ENCODE measurements at places on chromosomes 11 and 22. TPM values are rescaled to one million over a fixed set of nuclear protein-coding genes. Genes with fewer than 3 reads are reported as not detected.
A peak's percentile ranks its signal among the peaks of the same experiment; 100 is the strongest.

DNA sequence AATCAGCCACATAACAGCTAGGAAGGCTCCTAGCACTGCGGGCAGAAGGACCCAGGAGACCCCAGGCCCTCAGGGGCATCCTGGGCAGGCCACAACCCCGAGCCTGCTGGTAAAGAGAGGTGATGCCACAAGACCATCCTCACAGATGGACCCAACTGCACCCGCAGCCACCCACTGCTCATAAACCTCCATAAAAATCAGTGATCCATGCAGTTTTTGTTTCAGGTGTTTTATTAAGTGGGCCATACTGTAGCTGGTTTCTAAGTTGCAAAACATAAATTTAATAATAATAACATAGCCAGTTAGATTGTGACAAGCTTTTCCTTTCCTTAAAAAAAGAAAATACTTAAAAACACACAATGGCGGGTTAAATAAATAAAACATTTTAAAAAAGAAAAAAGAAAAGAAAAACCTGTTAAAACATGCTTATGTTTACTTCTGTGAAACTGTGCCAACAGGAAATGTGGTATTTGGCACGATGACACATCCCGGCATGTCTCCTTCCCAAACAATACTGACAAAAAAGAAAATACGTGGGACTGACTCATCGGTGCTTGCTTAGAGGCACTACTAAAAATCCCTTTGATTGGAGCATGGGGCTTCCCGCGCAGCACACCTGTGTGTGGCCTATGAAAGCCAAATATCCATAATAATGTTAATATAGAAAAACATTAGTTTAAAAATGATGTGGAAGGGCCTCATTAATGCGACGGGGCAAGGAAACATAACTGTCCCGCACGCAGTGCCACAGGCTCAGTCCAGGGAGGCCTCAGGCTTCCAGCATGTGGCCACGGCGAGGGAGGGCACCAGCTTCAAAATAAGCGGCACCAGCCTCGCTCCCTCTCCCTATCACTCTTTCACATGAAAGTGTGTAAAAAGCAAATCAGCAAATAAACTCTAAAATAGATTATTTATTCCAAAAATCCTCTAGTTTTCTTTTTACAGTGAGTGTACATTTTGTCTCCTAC lies 47.5 kb upstream of the SCUBE2 start:
- DNase-seq: peak; percentile 89

Gene NLRP6
- not detected for total RNA-seq

GRCh38 chr11:61460986-61461385 lies 31.1 kb downstream of the SDHAF2 start:
- no peak for DNase-seq

DNA sequence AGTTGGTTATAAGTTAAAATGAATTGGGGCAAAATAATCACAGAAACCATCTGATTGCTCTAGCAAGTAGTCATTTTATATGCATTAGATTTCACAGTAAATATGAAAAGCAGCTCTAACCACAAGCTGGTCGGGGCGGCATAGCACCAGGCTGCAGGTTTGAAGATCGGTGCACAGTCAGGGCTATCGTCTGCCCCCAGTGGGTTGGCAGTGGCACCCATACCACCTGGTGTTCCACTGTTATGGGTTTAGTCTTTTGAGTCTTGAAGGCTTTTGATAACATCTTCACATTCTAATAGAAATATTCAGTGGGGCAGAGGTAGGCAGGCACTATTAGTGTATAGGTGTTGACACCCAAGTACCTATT lies 62.1 kb downstream of the GRK3 start:
- no peak for DNase-seq

- DNase-seq: no peak
Measured at GRCh38 chr11:118231461-118231860, 6.7 kb upstream of the JAML start.

DNA sequence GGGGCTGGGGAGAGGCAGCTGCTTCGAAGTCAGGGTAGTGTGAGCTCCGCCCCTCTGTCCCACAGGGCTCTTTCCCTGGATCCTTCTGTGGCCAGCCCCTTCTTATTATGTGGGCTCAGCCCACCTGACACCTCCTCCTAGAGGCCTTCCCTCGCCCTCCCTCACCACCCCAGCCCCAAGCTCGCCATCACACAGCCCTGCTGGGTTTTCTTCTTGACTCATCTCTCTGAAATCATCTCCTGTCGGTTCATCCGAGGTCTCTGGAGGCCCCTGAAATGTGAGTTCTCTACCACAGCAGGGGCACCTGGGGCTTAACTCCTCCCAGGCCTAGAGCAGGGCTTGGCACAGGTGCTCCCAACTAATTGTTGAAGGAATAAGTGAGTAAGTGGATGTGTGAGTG lies 65.2 kb downstream of the CACNA1I start:
- no peak for DNase-seq

DNA sequence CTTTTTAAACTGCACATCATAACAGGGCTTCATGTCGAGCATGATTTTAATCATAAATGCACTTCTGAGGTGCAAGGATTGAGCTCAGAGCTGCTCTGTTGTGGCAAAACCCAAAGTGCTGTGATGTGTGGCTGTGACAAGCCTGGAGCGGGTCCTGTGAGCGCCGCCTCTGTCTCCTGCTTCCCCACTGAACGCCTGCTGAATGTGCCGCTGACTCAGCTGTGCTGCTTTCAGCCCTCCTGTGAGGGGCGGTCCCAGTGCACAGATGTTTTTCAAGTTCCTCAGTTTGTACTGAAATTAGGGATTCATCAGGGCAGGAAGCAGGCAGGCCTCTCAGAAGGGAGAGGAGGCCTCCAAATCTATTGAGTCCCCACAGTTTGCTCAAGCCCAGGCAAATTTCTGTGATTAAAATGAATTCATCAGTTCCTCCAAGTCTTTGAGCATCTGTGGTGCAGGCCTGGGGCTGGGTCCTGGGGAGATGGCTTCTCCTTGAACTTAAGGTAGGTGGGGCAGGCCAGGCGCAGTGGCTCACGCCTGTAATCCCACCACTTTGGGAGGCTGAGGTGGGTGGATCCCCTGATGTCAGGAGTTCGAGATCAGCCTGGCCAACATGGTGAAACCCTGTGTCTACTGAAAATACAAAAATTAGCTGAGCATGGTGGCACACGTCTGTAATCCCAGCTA lies 3.0 kb upstream of the GTSE1 start:
- peak; percentile 29 for DNase-seq

DNA sequence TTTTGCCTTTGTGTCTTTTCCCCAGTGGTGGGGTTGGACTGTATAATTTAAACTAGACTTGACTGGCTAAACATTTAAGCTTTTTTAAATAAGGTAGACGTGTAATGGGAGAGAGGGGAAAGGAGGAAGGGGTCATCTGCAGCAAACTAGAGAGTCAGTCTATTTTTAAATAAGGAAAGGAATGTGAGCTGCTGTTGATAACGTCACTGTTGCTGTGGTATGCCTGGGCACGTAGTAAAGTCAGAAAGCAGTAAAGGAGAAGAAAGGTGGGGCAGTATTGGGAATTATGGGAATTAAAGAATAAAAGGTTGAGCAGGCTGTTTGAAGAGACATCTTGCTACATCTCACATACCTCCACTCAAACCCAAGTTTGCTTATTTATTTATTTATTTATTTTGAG lies 80.4 kb upstream of the FSHB start:
- no peak for DNase-seq

GRCh38 chr22:30742291-30743256 lies 47.9 kb downstream of the OSBP2 start:
- DNase-seq: peak; percentile 27

Gene PNPLA3
- 10.8 TPM for total RNA-seq

Gene PHLDA2
- 78.8 TPM for total RNA-seq

DNA sequence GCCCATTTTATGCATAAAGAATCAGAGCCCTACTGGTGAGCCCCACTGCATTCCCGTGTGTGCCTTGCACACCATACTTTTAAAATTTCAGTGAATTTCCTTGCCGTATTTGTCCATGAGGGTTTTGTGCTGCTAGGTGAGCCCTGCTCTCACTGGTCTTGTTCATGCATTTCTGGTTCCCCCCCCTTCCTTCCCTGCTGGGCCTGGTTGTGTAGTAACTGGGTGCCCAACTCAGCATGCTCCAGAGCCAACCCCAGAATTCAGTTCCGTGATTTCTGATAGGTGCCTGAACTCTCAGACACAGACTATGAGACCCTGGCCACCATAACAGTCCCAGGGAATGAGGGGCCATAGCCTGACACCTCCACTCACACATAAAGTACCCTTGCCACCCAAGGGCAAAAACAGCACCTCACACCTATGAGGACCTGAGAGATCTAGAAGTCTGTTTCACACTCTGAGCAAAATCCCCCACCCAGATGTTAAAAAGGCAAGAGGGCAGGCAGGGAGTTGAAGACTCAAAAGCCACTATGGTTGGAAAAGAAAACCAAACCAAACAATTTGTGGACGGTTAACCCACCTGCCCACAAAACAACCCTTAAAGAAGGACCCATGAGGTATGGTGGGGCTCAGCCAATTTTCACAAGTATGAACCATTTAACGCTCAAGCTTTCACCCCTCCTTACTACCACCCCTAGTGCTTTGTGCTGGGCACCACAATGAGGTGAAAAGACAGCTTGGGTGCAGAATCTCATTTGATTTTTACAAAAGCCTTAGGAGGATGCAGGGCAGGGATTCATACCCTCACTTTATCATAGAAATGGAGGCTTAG lies 16.8 kb upstream of the IL10RA start:
- DNase-seq: no peak

- DNase-seq: no peak
Measured at GRCh38 chr11:2815762-2816496, 69.6 kb downstream of the CDKN1C start.
